Activated CD8-positive, alpha-beta T cell treated with anti-CD3 and anti-CD28 coated beads, Interleukin-2, amount 10 ng/mL, durations not matched to agents 7 days and 5 days (primary cell): ENCODE measurements at places on chromosomes 3 and 15. TPM values are rescaled to one million over a fixed set of nuclear protein-coding genes. Genes with fewer than 3 reads are reported as not detected.

The C3orf20 gene
- 0.11 TPM for total RNA-seq

GRCh38 chr3:20558161-20558560 is 372.2 kb upstream of the SGO1 start:
- no peak for DNase-seq

The CKMT1A gene
- not detected for total RNA-seq

The ARGFX gene
- total RNA-seq: not detected

GRCh38 chr3:50620420-50620819 is 3.5 kb downstream of the MAPKAPK3 start:
- no peak for DNase-seq

The ALDH1A2 gene
- total RNA-seq: not detected
